ENCODE measurements at places on chromosomes 12 and 14.

DNA sequence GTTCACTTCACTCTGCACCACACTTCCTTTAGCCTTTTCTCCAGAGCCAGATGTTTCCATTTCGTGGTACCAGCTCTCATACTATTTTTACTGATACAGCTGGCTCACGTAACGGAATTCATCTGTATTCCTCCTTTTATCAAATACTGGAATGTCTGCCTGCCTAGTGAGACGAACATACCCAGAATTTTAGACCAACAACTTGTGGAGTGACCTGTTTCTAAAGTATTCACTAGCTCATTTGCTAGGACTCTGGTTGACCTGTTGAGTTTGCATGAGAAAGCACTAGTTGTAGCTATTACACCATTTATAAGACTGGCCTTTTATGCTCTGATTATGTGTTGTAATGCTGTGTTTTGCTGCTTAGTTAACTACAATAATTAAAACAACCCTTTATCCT is 22.6 kb downstream of the KCNA5 start:
- no peak for DNase-seq

- DNase-seq, result no peak
These were observed 115.8 kb downstream of the SCFD1 start for GRCh38 chr14:30737916-30738315.

- no peak for DNase-seq
These were observed 72.3 kb downstream of the ACADS start for GRCh38 chr12:120797677-120798642.

DNA sequence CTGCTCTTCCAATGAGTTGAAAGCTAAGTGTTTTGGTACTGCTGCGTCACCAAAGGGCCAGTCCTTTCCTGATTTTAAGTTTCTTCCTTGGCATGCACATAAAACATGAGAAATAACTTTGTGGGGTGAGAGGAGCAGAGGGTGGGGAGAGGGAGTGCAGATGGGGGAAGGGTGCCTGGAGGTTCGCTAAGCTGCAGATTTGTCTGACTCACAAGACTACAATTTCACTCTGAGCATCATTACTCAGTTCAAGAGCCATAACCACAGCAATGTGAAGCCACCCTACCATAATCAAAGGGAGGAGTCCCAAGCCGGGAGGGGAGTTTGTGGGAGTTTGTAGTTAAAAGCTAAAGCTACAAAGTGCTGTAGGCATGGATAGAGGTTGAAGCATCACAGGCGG is 136.1 kb downstream of the ANO2 start:
- DNase-seq, result no peak

- DNase-seq, result no peak
These were observed 24.8 kb downstream of the NUAK1 start for GRCh38 chr12:106113824-106114446.

GRCh38 chr14:67469954-67470353 is 18.6 kb downstream of the TMEM229B start:
- DNase-seq, result no peak

- DNase-seq, result no peak
These were observed 324.1 kb downstream of the C12orf75 start for GRCh38 chr12:105654606-105655005.

- DNase-seq, result no peak
These were observed 483.5 kb downstream of the ATP23 start for GRCh38 chr12:58424735-58425392.

DNA sequence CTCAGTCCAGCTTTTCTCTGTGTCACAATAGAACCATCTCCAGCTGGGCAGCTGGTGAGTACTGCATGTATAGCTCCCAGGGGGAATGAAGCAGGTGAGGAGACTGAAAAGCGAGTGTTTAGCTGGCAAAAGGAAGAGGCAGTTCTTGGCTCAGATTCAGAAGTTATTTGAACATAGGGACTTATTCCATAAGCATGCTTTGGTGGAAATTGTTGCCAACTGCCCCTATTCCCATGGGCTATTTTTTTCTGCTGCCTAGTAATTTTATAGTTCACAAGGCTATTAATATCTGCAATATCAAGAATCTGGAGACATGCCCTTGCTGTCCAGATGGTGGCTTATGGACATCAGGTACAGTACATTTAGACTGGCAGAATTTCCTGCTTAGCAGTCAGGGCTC is 1112.7 kb downstream of the LRFN5 start:
- no peak for DNase-seq

DNA sequence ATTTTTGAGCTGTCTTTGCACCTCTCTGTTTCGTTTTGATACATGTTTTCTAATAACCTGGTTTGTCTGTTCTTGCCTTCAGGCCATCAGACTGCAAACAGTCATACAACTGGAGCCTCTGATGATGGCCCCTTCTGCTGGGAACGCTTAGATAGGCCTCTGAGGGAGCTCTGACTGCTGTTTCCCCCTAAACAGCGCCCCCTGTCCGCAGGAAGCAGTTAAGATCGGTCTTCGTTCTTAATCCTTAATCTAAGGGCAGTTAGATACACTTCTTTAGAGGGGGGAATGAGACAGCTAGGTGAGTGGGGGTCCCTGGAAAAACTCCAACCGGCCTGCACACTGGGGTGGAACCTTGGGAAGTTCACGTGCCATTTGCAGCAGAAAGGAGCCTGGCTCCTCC is 1338.8 kb upstream of the SEL1L start:
- no peak for DNase-seq

- no peak for DNase-seq
These were observed 29.5 kb downstream of the SLC8B1 start for GRCh38 chr12:113305281-113305856.

DNA sequence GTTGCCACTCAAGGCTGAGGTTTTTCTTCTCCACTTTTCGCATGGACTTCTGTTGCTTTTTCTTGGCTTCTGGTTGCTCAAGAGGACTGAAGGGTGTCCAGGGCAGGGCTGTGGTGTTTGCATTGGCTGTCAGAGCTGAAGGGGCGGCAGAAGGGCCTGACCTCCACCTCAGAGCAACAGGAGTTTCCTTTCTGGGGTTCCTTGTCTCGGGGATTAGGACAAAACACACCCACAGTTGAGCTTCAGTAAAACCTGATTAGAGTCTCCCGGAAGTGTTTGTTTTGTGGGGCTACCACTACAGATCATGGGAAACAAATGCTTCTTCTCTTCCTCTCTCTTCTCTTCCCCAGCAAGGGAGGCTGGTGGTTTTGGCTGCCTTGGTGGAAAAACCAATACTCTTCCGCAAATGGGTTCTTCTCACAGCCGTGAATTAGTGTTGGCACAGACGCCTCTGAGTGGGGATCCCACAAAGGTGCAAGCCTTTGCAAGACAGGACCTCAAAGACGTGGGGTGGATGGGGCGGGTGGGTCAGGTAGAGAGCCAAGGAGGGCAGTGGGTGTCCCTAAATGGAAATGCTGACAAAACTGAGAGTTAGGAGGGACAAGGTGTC is 317.7 kb upstream of the TBX3 start:
- DNase-seq, result no peak

DNA sequence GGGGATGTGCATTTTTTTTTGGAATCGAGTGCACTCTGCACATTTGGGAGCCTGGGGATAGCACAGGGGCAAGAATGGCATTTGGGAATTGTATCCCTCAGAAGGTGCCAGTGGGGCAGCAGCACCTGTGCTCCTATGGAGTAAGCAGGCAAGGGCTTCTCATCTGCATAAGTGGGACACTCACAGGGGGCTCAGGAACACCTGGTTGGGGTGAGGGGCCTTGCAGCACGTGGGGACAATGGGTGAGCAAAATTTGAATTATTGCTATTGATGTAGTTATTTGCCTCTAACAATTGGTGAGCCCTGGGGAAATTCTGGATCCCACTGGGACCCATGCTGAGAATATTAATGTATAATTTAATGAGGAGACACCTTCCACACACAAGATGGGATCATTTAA is 274.2 kb downstream of the TTC6 start:
- no peak for DNase-seq

GRCh38 chr14:36773558-36773957 is 111.9 kb downstream of the PAX9 start:
- no peak for DNase-seq

DNA sequence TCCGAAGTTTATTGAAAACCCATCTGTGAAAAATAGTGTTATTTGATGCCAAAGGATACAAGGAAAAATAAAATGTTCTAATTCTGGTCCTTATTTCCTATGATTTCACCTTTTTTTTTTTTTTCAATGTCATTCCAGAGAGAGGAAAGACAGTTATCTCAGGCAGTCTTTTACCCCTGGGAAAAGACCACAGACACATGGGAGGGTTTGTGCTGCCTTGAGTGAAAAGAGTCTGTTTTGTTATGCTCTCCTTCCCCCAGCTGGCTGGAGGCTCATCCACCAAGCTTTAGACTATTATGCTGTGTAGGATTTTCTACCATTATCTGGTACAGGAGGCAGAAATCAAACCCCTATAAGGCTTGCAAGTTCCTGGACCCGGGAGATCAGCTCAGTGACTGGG is 151.8 kb downstream of the CRADD start:
- no peak for DNase-seq

DNA sequence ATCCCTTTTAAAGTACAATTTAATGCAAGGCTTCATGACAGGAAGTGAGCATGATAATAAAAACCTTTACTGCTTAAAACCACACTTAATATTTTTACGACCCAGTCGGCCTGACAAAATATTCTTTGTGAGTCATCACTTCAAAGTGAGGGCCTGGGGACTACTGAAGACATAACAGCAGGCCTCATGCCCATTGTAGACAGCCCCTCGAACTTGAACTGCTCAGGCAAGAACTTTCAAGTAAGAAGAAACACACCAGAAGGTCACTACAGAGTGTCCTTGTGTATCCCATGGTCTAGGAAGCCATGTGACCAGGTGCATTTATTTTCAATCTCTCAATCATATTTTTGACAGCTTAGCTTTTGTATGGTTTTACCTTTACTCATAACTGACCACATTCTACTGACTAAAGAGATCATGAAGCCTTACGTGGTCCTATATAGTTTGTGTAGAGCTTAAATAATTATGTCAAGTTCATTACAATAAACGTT is 61.4 kb upstream of the MANSC4 start:
- no peak for DNase-seq

DNA sequence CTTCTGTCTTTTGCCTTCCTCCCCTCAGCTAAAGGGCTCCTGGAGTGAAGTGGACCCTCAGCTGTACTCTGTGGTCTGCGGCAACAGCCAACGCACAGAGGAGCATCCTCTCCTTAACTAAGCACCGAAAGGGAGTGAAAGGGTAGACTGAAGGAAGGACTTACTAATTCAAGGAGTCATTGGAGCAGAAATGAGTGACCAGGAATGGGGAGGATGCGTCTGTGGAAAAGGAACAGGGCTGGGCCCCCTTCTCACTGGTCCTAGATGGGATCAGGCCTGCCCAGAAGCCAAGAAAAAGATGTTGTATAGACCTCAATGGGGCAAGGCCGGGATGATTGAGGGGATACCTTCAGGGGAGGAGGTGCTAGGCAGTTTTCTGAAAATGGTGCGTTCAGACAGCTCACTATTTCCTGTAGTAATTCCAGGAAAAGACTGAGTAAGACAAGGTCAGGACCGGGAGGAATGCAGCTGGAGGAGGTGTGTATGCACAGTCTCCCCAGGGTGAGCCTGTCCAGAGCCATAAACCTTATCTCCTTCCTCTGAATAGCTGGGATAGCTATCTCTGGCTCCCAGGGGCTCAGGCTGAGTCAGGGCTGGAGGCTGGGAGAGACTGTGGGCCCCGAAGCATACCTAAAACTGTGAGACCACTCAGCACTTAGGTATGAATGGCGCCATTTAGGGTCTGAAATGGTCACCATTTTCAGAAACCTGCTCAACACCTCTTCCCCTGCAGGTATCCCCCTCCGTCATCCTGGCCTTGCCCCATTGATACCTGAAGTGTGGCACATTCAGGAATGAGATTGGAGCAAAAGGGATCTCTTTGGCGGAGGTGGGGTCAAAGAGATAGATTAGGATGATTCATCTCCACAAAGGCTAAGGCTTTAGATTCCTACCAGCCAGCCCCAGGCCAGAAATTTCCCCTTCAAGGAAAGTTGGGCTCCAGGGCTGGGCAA is 20.2 kb upstream of the KRT8 start:
- no peak for DNase-seq

- DNase-seq, result no peak
These were observed 138.5 kb downstream of the KICS2 start for GRCh38 chr12:64083285-64084210.

DNA sequence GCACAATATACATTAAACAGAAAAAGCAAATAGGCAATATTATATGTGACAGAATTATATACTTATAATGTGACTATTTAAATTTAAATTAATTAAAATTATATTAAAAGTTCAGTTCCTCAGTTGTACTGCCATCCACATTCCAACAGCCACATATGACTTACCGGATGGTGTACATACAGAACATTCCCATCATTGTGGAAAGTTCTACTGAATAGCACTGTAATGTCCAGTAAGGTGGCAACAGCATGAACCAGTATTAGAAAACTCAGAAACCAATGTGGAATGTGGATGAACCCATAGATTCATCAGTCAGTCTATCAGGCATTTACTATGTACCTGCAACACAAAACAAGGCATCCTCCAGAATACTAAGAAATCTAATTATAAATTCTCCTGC is 12.4 kb downstream of the ATG14 start:
- no peak for DNase-seq

DNA sequence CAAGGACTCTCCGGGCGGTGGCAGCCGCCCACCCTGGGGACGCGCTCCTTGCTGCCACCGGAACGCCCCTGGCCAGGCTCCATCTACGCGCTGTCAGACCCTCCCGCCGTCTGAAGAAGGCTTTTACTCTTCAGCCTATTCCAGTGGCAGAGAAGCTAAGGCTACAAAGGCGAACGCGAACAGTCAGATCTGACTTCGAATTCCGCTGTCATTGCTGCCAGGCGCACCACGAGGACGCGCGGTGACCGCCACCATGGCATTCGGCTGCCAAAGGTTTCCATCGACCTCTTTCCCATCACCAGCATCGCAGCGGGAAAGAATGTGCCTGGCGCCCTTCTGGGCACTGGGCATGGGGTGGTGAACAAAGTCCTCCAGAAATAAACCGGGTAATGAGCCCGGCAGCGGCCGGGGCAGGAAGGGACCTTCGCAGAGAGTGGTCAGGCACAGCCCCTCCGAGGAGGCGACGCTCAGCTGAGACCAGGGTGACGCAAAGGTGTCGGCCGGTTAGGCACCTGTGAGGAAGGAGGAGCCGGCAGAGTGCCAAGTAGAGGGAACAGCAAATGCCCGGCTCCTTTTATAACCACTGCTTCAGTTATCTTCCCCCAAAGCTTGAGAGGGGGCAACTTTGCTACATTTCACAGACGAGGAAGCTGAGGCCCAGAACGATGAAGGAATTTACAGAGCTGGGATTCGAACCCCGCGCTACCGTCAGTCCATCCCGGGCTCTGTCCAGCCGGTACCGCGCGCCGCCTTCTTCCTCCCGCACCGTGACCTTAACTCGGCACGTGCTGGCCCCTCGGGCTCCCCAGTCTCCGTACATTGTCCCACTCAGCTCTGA is 1.9 kb upstream of the RFX4 start:
- DNase-seq, result no peak

GRCh38 chr12:123938679-123939480 is 33.8 kb downstream of the CCDC92 start:
- no peak for DNase-seq

GRCh38 chr14:95421741-95422140 is 94.7 kb downstream of the SYNE3 start:
- DNase-seq, result no peak

- DNase-seq, result no peak
These were observed 109.3 kb downstream of the FGD4 start for GRCh38 chr12:32508626-32509025.

Data from GM19239 (cell line).